NK-92 treated with Interleukin-12 subunit alpha and Interleukin-12 subunit beta, amount 100 ng/mL, for 24 hours (cell line): ENCODE measurements at places on chromosomes 6 and 20.

GRCh38 chr6:164378330-164378729, 931.1 kb downstream of the C6orf118 start:
- no peak for DNase-seq

GRCh38 chr6:156589281-156589680, 187.9 kb upstream of the ARID1B start:
- DNase-seq = no peak

GRCh38 chr6:108966855-108967755, 118.9 kb downstream of the ARMC2 start:
- peak; percentile 50 for DNase-seq

- DNase-seq = no peak
Measured at GRCh38 chr6:783966-784735, 91.2 kb upstream of the EXOC2 start.

DNA sequence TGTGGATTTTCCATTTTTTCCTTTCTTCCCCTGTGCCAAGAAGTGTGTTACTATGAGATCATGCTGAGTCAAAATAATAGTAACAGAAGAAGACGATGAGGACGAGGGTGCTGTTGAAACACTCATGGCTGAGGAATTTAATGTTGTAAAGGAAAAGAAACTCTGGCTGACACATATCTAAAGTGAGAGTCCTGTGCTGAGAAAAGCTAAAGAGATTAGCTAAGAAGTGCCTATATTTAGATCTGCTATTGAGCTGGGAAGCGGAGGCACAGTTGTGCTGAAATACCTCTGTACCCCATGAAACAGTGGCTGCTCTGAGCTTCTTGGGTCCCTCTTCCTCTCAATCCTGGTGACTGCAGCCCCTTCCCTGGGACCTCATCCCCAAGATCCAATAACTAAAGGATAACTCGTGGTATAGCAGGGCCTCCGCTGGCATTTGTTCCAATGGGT, 1.1 kb upstream of the SYTL3 start:
- no peak for DNase-seq

GRCh38 chr20:48761874-48762273, 65.9 kb downstream of the PREX1 start:
- no peak for DNase-seq

DNA sequence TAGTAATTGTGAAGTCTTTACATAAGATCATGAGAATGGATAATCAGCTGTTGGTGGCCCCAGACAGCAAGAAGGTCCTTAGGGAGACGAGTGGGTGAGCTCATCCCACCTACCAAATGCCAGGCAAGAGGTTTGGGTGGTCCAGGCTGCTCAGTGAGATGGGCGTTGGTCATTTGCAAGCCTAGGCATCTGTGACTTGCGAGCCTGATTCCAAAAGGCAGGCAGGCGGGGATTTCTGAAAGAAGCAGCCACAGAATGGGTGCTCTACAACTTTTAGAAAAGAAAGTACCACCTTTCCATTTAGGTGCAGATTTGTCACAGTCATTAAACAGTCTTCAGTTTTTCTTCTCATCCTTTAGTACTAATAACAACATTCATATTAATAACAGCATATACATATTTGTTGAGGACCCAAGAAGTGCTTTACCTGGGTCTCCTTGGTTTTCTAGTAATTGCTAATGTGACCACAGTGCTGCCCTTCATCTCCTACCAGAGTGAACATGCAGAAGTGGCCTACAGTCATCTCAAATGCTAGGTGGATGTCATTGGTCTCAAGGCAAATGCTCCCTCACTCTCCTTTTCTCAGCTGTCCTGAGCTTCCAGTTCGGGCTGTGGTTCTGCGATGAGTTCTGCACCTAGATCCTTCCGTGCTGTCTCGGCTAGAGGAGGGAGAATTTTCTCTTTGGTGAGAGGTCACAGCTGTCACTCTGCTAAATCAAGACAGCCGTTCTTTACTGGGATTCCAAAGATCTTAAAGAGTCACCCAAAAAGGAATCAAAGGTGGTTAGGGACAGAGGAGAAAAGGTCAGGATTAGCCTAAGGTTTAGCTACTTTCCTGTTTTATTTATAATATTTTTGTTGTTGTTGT, 2.7 kb downstream of the WRNIP1 start:
- DNase-seq = no peak
